Left lung (tissue), 14 donors: ENCODE measurements at places on chromosomes 12 and 14.

DNA sequence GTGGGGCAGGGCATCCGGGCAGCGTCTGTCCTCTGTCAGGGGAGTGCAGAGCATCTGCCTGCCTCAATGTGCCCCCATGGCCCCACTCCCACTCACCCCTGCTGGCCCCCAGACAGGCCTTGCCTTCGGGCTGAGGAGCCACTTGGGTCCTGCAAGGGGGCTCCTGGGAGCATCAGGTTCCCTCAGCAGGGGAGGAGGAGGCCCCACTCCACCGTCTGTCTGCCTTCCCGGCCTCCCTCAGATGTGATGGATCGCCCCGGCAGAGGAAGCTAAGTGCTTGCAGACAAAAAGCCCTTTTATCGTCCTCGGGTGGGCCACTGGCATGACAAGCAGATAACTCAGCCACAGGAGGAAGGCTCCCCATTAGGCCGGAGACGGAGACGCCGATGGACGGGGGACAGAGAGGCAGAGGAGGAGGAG, 35.1 kb downstream of the NCOR2 start:
- H3K27me3 ChIP-seq: no peaks in the 10 kb centered on the region
- H3K4me3 ChIP-seq: no peak overlapping the region

GRCh38 chr12:63450334-63450733, 218.0 kb downstream of the DPY19L2 start:
- no peak overlapping the region for H3K27ac ChIP-seq
- no peak for DNase-seq
- no peaks in the 10 kb centered on the region for H3K27me3 ChIP-seq
- no peak overlapping the region for H3K4me3 ChIP-seq
- H3K4me1 ChIP-seq: no peaks in the 10 kb centered on the region

DNA sequence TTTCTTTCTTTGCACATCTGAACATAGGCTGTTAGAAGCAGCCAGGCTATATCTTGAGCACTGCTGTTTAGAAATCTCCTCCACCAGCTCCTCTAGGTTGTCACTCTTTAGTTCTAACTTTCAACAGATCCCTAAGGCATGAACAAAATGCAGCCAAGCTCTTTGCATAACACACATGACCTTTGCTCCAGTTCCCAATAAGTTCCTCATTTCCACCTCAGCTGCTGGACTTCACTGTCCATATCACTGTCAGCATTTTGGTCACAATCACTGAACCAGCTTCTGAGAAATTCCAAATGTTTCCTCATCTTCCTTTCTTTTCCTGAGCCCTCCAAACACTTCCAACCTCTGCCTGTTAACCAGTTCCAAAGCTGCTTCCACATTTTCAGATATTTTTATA, 27.6 kb upstream of the C14orf132 start:
- H3K27ac ChIP-seq: no peak overlapping the region
- H3K4me1 ChIP-seq: no peaks in the 10 kb centered on the region
- no peaks in the 10 kb centered on the region for H3K36me3 ChIP-seq
- H3K4me3 ChIP-seq: no peak overlapping the region

- H3K36me3 ChIP-seq: no peaks in the 10 kb centered on the region
- H3K4me3 ChIP-seq: peak overlapping the region; percentile 92
- DNase-seq: no peak
- H3K27me3 ChIP-seq: no peaks in the 10 kb centered on the region
These were observed 1.0 kb upstream of the ANO6 start for GRCh38 chr12:45214749-45215418.

DNA sequence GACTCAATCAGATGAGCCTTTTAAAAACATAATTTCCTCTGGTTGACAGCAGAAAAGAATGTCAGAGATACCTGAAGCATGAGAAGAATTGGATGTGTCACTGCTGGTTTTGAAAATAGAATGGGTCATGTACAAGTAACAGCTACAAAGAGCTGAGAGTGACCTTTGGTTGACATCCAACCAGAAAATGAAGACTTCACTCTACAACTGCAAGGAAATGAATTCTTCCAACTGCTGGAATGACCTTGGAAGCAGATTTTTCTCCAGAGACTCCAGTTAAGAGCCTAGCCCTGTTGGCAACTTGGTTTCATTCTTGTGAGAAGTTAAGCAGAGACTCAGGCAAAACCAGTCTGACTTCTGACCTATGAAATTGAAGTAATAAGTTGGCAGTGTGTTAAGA, 505.9 kb downstream of the SLC16A7 start:
- H3K27ac ChIP-seq: no peak overlapping the region

- H3K4me3 ChIP-seq: no peak overlapping the region
- H3K27me3 ChIP-seq: no peaks in the 10 kb centered on the region
- no peak for DNase-seq
- no peaks in the 10 kb centered on the region for H3K4me1 ChIP-seq
- no peak overlapping the region for H3K27ac ChIP-seq
These were observed 108.1 kb upstream of the G2E3 start for GRCh38 chr14:30450631-30451545.

GRCh38 chr12:59936534-59936933, 340.7 kb downstream of the SLC16A7 start:
- no peaks in the 10 kb centered on the region for H3K4me1 ChIP-seq
- H3K36me3 ChIP-seq: no peaks in the 10 kb centered on the region
- no peaks in the 10 kb centered on the region for H3K27me3 ChIP-seq
- no peak overlapping the region for H3K4me3 ChIP-seq
- no peak overlapping the region for H3K27ac ChIP-seq

GRCh38 chr14:65035049-65035448, 48.4 kb downstream of the FNTB start:
- peaks cover 29% of the 10 kb centered on the region for H3K36me3 ChIP-seq
- no peak overlapping the region for H3K4me3 ChIP-seq
- DNase-seq: no peak
- H3K27me3 ChIP-seq: no peaks in the 10 kb centered on the region
- H3K4me1 ChIP-seq: no peaks in the 10 kb centered on the region

GRCh38 chr12:497501-498160, 37.9 kb downstream of the B4GALNT3 start:
- no peak overlapping the region for H3K27ac ChIP-seq
- no peaks in the 10 kb centered on the region for H3K4me1 ChIP-seq
- no peak for DNase-seq
- H3K27me3 ChIP-seq: no peaks in the 10 kb centered on the region

DNA sequence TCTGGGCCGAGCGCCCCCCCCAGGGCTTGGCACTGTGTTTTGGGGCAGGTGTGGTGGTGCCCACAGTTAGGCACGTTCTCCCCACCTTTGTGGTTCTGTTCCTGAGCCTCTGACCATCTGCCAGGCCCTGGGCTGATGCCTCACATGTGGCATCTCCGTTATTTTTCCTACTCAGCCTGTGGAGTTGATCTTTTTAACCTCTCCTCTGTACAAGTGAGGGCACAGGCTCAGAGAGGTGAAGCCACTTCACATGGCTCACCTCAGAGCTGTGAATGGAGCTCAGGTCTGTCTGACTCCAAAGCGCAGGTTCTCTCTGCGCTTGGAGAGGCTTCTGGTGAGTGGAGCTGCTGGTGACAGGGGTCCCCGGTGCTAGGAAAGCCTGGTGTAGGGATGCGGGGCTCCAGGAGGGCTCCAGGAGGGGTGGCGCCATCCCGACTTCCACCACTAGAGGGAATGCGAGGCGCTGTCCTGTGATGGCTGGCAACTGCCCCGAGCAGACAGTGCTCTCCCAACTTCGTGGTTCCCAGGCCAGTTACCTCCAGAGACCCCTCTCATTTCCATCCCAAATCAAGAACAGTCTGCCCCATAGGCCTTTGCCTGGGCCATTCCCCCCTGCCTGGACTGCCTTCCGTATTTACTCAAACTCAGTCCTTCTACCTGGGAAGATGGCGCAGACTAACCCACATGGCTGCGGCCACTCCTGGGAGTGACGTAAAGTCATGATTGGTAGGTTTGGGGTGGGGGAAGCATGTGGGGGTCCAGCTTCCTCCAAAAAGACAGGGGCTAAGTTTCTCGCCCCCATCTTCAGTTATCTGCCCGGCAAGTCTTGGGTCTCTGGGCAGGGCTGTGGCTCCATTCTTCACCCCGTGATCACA, 9.9 kb downstream of the BCL7A start:
- H3K27ac ChIP-seq: no peak overlapping the region
- DNase-seq: no peak
- H3K36me3 ChIP-seq: no peaks in the 10 kb centered on the region
- H3K4me3 ChIP-seq: no peak overlapping the region
- no peaks in the 10 kb centered on the region for H3K27me3 ChIP-seq

DNA sequence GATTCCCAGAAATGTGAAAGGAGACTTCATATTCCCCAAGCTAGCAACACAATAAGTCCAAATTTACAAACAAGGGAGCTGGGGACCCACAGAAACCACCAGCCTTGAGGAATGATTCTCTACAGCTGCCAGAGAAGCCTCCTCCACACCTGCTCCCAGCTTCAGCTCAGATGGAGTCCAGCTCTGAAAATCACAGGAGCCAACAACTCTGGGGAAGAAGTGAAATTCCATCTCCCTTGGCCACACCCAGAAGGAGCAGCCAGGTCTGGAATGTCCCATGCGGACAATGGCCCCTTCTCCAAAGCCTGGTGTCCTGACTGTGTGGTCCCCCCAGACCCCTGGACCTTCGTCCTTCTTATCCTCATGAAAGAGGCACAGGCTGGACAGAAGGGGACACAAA, 45.4 kb downstream of the SYNE3 start:
- peaks cover 3% of the 10 kb centered on the region for H3K4me1 ChIP-seq
- DNase-seq: no peak
- no peaks in the 10 kb centered on the region for H3K36me3 ChIP-seq
- H3K27ac ChIP-seq: no peak overlapping the region
- no peaks in the 10 kb centered on the region for H3K27me3 ChIP-seq

DNA sequence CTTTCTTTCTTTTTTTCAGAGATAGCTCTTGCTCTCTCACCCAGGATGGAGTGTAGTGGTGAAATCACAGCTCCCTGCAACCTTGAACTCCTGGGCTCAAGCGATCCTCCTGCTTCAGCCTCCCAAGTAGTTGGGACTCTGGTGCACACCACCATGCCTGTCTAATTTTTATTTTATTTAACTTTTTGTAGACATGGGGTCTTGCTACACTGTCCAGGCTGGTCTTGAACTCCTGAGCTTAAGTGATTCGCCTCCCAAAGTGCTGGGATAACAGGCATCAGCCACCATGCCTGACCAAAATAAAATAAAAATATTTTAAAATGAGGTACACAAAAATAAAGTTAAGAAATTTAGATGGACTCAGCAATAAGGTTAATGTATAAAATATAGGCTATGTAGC, 5.1 kb upstream of the LEMD3 start:
- H3K27ac ChIP-seq: no peak overlapping the region
- DNase-seq: no peak
- H3K4me1 ChIP-seq: no peaks in the 10 kb centered on the region

DNA sequence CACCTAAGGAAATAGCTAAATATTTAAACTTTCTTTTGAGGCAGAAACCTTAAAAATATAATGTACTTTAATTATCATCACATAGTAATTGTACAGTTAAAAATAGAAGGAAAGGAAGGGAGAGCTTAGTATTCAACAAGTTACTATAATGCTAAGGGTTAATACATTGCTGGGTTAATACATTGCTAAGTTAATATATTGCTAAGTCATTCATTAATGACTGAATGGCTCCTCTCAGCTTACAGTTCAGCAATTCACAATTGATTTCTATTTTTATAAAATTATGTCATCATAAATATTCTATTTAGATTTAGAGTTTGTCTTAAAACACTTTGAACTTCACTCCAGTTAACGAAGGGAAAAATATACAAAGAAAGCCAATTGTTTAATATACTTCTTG, 207.9 kb downstream of the BMP4 start:
- no peak overlapping the region for H3K27ac ChIP-seq
- no peaks in the 10 kb centered on the region for H3K4me1 ChIP-seq
- H3K4me3 ChIP-seq: no peak overlapping the region
- H3K27me3 ChIP-seq: no peaks in the 10 kb centered on the region
- no peak for DNase-seq

DNA sequence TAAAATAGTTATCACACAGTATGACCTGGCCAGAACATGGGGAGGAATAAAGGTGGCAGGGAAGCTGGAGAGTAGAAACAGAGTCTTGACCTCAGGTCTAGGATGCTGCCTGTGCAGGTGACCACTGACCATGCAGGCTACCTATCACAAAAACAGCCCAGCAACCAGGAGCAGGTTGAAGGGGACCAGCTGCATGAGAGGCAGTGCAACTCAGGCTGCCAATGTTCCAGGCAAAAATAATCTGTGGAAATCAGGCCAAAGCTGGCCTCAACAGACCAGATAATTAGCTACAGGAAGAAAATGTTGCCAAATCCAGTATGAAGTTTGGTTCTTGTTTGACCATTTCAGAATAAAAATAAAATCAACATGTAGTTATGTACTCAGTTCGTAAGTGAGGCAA, 72.6 kb downstream of the PDE6H start:
- no peaks in the 10 kb centered on the region for H3K4me1 ChIP-seq
- no peaks in the 10 kb centered on the region for H3K36me3 ChIP-seq

- H3K4me1 ChIP-seq: no peaks in the 10 kb centered on the region
- no peaks in the 10 kb centered on the region for H3K27me3 ChIP-seq
- no peak overlapping the region for H3K27ac ChIP-seq
- no peaks in the 10 kb centered on the region for H3K36me3 ChIP-seq
These were observed 274.4 kb upstream of the USP15 start for GRCh38 chr12:61985830-61986229.

DNA sequence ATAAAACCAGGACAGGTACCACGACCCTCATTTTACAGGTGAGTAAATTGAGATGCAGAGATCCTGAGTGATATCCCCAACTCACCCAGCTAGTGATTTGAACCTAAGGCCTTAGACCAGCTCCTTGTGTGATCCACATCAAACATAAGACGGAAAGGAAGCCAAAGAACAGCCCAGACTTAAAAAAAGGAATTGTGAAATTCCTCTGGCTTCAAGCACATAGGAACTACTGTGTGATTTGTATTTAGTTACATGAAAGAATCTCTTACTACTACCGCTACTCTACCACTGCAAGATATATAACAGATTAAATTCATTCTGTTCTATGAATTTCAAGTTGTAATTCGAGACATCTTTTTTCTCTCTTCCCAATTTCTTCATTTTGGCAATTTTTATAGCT, 10.5 kb downstream of the E2F7 start:
- DNase-seq: no peak
- H3K4me1 ChIP-seq: no peaks in the 10 kb centered on the region
- no peaks in the 10 kb centered on the region for H3K36me3 ChIP-seq
- H3K4me3 ChIP-seq: no peak overlapping the region

DNA sequence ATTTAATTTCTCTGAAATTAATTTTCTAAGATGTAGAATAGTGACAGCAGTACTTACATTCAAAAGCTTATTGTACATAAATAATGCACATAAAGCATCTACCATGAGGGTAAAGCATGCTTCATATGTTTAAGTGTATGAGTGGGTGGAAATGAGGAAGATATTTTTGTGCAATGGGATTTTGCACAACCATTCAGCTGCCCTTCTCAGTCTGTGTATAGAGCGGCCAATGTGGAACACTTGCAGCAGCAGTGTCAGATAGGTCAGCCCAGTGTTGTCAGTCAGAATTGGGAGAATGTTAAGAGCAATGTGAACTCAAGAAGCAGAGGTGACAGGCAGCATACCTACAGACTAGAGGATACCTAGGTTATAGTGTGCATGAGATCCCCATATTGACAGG, 72.5 kb upstream of the ATP2B1 start:
- H3K4me3 ChIP-seq: no peak overlapping the region
- peaks cover 13% of the 10 kb centered on the region for H3K4me1 ChIP-seq
- no peak for DNase-seq
- no peaks in the 10 kb centered on the region for H3K27me3 ChIP-seq
- H3K27ac ChIP-seq: no peak overlapping the region

- no peak overlapping the region for H3K27ac ChIP-seq
- no peaks in the 10 kb centered on the region for H3K4me1 ChIP-seq
- peaks cover 8% of the 10 kb centered on the region for H3K36me3 ChIP-seq
- H3K4me3 ChIP-seq: no peak overlapping the region
- no peak for DNase-seq
These were observed 28.3 kb downstream of the DYNC1H1 start for GRCh38 chr14:101992708-101993107.

GRCh38 chr12:12779529-12779928, 5.9 kb upstream of the APOLD1 start:
- no peaks in the 10 kb centered on the region for H3K36me3 ChIP-seq
- H3K4me3 ChIP-seq: no peak overlapping the region
- DNase-seq: peak; percentile 37
